ENCODE measurements at places on chromosomes 11 and 22.

GRCh38 chr11:122108192-122108799 lies 7.7 kb downstream of the BLID start:
- DNase-seq = no peak

GRCh38 chr22:47849576-47849975 lies 1087.1 kb downstream of the TBC1D22A start:
- no peak for DNase-seq

DNA sequence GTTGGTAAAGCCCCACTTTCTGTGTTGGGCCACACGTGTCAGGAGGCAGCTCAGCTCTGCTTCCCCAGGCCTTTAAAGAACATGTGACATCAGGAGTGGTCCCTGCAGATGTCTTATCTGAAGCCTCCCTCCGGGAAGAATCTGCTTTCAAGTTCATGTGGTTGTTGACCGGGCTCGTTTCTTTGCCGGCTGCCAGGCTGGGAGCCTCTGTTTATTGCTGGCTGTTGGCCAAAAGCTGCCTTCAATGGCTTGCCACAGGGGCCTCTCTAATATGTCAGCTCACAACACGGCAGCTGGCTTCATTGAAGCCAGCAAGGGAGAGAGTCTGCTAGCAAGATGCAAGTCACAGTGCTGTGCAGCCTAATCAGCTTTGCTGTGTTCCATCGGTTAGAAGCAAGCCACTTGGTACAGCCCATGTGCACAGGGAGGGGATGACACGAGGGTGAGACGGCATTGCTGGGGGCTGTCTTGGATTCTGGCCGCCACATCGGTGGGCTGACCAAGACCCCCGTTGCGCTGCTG lies 14.6 kb downstream of the MRGPRF start:
- DNase-seq = no peak

GRCh38 chr11:63889344-63889743 lies 27.6 kb downstream of the RCOR2 start:
- DNase-seq = no peak

- DNase-seq = no peak
Measured at GRCh38 chr22:24088816-24089215, 77.7 kb downstream of the CABIN1 start.

DNA sequence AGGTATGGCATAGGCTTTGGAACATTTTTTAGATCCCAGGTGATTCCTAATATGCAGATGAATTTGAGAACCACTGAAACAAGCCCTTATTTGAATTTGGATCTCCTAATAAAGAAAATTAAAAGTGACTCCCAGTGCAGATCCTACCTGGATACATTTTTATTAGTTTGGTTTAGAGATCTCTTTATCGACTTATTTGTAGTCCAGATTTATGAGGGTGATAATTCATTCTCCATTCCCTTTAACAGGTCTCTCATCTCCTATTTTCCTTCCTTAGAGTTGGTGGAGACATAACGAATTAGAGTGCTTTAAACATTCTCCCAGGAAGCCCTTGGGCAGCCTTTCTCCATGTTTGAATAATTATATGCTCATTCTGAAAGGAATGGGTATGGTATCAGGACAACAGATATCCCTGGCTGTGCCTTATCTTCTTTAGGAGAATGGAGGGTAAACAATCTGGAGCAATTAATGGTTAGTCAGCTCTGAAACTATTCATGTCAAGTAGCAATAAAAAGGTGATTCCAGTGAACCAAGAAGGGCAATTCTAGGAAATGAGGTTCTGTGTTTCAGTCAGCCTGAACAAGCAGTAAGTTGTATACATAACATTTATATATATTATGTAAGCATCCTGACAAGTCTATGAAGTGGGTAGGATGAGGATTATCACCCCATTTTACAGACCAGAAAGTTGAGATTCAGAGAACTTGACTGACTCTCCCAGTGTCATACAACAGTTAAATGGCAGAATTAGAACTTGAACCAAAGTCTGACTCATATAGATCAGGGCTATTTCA lies 53.9 kb upstream of the RCE1 start:
- no peak for DNase-seq
